ENCODE measurements at places on chromosomes 3 and 15.

GRCh38 chr3:134249296-134249841 lies 1.3 kb downstream of the RYK start:
- DNase-seq = no peak

DNA sequence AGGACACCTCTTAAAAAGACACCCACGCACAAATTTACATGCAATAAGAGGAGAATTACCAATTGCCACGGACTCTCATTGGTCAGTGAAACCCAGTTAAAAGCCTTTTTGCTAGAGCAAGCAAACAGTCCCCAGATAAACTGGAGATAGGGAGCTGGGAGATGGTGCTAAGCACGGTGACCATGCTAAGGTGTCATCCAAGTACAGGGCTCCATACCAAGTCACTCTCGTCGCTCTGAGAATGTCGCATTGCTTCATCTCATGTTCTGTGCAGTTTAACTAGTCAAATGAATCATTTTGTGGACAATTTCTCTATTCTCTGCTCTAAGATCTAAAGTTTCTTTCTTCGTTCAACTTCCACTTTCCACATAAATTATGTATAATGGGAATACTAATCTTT lies 581.9 kb downstream of the AGBL1 start:
- DNase-seq = no peak

DNA sequence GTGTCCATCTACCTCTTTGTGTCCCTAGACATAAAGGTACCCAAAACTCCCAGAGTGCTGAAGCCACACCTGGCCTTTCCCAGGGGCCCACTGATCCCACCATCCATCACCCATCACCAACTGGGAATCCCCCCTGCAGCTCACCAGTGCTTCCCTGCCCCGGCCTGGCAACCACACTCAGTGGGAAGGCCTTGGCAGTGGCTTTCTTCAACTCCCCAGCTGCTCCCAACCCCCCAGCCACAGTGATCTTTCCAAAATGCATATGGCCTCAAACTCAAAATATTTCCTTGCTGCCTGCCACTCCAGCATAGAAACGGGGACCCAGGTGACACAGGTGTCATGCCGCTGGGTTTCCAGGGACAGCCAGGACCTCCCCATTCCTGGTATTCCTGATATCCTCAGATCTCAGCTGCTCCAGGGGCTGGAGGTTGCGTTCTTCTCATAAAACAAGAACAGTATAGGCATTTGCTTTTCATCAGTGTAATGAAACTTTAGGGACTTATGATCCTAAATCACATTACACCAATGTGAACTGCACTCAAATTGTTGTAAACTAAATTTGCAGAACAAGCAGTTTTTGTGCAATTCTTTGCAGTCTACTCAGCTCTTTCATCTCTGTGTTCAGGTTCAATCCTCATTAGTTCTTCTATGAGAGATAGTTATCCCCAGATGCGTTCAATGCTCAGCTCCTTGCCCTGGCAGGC lies 1.3 kb downstream of the OCA2 start:
- DNase-seq = no peak

DNA sequence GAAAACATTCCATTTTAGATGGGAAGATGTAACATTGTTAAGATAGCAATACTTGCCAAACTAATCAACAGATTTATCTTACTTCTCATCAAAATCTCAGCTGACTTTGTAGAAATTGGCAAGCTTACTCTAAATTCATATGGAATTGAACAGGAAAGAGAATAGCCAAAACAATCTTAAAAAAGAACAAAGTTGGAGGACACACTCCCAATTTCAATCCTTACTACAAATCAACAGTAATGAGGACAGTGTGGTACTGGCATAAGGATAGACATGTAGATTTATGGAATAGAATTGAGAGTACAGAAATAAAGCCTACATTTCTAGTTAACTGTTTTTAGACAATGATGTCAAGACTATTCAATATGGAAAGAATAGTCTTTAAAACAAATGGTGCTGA lies 308.3 kb downstream of the SUCLG2 start:
- no peak for DNase-seq

DNA sequence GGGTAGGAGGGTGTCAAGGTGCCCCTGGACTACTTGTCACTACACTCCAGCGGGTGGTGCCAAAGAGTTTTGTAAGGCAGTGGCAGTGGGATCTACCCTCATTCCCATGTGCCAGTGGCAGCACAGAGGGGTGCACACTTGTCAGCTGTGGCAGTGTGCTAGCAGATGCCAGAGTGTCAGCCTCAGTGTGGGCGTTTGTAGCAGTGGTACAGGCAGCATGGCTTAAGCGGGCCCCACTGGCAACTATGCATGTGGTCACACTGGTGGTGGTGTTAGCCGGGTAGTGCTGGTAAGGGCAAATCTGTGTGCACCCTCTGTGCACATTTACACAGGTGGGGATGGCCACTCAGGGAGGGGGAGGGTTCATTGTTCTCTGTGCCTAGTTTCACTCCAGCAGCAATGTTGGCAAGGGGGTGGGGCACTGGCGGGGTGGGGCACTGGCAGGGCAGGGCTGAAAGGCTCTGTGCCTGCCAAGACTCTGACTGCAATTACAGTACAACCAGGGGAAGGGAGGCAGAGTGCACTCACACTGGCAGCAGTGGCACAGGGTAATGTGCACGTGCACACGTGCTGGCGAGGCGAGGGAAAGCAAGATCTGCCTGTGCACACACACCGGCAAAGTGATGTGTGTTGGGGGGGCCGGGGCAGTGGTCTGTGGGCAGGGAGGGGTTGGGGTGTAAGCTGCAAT lies 31.8 kb downstream of the MYO9A start:
- DNase-seq = no peak

DNA sequence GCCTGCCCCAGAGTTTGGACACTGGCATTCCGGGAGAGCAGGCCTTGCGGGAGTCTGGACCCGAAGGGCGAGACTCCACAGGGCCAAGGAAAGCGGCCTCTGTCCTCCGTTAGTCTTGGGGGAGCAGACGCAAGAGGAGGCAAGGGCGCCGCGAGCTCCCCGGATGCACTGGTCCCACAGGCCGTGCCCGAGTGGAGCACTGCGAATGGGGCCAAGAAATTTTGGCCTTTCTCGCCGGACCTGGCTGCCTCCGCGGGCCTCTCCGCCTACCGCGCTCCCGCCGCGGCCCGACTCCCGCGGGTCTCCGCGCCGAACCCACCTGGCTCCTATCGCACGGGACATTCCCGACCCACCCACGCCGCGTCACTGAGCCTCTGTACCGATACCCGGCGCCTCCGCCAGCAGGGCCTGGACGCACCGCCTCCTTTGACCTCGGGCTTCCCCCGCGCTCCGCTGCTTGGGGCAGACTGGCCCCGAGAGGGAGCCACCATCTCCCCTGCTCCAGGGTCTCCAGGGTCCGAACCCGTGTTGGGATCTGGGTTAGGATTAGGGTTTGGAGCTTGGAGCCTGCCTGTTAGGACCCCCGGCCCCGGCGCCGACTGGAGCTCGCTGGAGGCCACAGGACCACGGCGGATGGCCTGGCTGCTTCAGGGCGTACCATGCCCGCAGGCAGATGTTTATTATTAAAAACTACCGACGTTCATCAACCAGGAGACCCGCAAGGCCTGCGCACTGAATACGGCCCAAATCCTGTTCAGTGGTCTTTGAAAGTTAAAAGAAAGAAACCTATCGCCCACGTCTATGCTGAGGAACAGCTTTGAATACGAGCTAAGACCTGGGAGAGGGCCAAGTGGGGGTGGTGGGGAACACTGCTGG lies 11.7 kb downstream of the SHOX2 start:
- no peak for DNase-seq

- no peak for DNase-seq
Measured at GRCh38 chr3:101383156-101383575, 62.8 kb upstream of the IMPG2 start.

DNA sequence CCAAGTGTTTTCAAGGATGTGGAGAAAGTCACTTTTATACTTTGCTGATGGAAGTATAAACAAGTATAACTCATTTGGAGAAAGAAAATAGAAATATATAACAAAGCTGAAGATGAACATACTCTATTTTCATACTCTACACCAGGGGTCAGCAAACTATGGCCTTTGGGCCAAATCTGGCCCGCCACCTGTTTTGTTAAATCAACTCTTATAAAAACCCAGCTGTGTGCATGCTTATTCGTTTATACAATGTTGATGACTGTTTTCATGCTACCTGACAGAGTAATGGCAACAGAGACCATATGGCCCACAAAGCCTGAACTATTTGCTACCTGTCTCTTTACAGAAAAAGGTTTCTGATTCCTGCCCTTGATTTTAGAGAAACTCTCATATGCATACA lies 124.0 kb downstream of the NR1D2 start:
- no peak for DNase-seq

GRCh38 chr15:34993877-34994276 lies 5.8 kb upstream of the ZNF770 start:
- DNase-seq = no peak

- DNase-seq = no peak
Measured at GRCh38 chr3:31420311-31420710, 112.4 kb upstream of the STT3B start.

- no peak for DNase-seq
Measured at GRCh38 chr15:60731583-60732130, 252.7 kb upstream of the ICE2 start.

DNA sequence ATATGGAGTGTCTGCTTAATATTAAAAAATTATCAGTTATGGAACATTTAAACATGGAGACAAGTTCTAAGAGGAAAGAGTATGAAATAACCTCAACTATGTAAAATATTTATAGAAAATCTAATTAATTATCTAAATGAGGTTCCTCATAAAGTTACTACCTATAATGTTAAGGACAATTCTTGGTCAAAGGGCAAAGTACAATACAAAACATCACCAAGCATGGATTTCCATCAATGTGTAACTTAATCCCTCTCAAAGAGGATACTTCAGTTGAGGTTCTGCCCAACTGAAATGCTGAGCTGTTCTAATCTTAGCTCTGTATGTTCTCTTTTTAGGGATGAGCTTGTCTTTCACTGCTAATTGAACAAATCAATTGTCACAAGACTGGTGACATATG lies 56.0 kb upstream of the CHRM5 start:
- DNase-seq = no peak

DNA sequence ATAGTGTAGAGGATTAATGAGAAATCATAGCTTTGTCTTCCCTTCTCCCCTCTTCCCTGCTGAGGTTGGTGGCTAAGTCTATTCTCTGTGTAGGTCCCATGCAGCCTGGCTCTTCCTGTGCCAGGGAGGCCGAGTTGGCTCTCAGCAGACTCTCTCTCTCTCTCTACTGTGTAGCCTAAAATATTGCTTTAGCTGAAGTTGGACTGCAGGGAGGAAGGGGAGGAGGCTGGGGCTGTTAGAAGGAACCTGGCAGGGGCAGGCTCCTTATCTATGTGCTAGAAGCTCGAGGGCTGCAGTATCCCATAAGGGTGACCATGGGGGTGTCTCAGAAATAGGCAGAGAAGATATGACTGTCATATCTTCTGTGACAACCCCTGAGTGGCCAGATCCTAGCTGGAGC lies 160.8 kb downstream of the EPHB1 start:
- no peak for DNase-seq

Data from stimulated activated CD4-positive, alpha-beta T cell treated with anti-CD3 and anti-CD28 coated beads, Interleukin-4, amount 100 ng/mL, for 1 hour (primary cell).